ENCODE measurements at places on chromosomes 5 and 9.

DNA sequence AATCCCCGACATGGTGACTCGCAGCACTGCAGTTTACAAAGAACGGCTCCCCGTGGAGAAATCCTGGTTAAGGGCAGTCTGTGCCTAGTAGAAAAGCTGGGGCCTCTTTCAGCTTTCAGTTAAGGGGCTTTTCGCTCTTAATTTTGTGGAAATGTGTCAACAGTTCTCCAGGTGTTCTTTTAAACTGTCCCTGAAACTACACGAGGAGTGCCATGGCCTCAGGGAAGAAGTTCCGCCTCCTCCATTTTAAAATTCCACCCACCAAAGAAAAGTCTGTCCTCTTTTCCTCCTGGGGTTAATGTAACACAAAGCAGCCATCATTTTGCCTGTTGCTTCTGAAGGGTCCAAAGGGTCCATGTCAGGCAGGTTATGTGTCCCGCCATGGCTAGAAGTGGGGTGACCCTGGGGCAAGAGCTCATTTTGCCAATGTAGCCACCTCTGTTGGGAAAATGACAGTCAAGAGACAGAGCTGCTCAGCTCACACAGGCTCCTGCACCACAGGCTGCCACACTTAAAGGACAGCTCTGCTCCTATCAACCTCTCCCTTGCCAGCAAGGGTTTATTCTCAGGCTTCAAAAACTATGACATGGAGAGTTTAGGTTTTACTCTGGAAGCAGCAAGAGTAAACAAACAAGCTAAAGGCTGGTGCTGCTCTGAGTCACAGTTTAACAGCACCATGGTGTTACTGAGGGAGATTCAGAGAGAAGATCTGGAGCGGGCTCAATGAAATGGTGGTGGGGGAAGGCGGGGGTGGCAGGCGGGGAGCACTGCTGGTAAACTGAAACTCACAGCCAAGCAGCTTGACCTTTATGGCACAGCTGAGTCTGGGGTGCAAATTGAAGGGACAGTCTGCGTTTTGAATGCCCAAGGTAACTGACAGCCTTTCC lies 3.2 kb downstream of the WHRN start:
- DNase-seq: no peak

DNA sequence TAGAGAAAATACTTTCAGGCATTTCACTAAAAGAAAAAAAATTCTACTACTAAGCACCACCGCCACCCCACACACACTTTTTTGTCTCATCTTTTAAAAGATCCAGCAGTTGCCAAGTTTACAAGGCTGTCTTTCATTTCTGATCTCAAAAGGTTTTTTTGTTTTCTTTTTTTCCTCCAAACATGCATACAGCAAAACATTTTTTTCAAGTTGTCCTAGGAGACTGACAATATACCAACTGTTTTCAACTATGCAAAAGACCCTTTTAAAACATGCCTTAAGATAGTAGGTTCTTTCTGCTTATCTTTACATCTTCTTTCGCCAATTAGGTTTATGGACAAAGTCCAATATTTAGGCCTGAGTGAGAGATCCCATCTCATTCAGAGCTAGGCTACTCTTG lies 65.2 kb downstream of the HMHB1 start:
- DNase-seq: no peak

DNA sequence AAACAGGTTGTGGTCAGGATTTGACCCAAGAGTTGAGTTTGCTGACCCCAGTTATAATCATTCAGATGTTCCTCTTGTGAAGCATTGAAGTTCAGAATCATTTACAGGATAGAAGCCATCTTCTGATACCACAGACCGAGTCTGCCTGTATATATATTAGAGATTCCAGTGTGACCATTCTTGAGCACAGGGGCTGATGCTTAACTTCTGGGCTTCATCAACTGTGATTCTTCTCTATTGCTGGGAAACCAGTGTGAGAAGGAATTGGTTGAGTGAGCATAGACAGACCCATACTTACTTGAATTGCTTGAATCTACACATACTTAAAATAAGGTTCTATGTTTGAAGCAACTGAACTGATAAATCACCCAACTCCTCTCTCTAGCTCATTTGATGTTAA lies 27.9 kb upstream of the PCAT7 start:
- no peak for DNase-seq

DNA sequence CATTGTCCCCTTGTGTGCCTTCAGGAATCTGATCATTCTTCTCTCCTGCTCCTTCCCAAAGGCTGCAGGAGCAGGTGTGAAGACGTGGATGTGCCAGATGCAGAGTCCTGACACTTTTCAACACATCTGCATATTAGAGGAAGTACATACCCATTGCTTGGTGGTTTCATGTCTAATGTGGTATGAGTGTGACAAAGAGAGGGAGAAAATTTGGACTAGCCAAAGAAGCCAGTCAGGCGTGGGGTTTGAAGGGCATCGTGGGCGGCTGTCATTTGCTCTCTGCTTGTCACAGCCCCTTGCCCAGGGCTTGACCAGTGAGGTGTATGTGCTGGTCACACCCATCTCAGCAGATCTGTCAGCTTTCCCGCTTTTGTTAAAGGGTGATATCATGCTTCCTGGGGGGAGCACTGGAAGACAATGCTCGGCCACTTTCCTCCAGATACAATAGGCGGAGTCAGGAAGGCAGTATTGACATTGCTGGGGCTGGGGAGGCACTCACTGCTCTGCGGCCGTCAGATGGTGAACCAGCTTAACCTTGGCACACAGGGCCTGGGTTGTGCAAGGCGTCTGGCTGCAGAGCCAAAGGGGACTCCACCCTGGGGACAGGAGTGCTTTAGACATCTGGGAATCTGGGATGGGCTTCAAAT lies 8.6 kb downstream of the TEK start:
- no peak for DNase-seq
